Hematopoietic multipotent progenitor cell (in vitro differentiated cells): ENCODE measurements at places on chromosomes 1 and 21. TPM values are rescaled to one million over a fixed set of nuclear protein-coding genes. Genes with fewer than 3 reads are reported as not detected.

DNA sequence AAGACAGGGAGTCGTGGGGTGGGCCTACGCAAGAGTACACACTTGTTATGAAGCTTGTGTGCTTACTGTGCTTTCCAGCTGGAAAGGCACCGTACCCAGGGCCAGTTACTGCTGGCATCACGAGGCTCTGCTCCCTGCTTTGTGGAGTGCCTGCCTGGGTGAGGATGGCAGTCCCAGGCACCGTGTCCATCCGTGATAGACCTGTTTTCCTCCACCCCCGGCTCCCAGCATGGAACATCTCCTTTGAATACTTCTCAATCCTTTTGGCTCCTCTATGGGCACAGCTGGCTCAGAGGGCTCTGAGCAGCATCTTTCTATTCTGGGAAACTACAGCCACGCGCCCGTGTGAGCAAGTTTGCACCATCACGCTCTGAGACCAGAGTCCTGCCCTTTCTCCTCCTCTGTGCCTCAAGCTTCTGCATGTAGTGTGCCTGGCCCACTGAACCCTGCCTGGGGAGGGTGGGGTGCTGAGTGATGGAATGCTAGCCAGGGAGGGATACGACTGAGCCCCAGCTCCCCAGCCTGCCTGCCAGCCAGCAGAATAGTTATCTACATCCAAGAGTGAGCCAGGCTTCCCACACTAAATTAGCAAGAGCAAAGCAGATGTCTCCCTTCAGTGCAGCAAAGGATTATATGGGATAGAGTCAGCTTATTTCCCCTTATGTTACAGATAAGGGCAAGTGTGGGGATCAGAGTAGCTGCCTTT lies 7.1 kb upstream of the TNR start:
- no peak for DNase-seq

- no peak for DNase-seq
Observed at GRCh38 chr1:230913496-230913895, 45.2 kb upstream of the C1orf198 start.

Gene ZYG11A
- total RNA-seq = not detected

Gene MPC2
- 24.0 TPM for total RNA-seq
